Activated CD4-positive, alpha-beta T cell treated with anti-CD3 and anti-CD28 coated beads, Interleukin-2, amount 50 U/mL, for 48 hours (primary cell): ENCODE measurements at places on chromosomes 7 and 10.

DNA sequence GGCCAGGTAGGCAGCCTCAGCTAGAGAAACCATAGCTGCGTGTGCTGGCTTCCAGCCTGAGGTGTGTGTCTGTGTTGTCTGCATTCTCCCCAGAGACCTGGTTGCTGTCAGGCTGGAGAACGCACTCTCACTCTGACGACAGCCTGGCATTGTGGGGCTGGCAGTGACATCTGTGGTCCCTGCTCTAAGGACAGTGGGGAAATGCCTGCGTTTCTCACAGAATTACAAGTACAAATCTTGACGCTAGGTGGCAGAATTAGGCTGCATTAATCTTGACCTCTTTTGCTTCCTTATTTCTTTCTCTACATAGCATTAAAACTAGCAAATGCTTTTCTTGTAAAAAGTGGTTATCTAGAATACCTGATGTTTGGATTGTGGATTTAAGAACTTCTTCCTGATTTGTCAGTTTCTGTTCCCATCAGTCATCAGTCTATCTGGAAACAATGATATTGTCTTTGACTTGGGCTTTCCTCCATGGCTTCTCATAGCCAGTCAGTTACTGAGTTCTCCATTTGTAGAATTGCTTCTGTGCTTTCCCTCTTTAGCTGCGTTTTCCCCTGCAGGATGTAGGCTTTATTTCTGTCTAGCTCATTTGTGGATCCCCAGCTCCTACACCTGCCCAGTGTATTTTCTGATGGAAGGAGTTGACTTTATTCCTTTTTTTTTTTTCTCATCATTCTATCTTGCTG lies 86.0 kb downstream of the FANK1 start:
- DNase-seq = no peak

DNA sequence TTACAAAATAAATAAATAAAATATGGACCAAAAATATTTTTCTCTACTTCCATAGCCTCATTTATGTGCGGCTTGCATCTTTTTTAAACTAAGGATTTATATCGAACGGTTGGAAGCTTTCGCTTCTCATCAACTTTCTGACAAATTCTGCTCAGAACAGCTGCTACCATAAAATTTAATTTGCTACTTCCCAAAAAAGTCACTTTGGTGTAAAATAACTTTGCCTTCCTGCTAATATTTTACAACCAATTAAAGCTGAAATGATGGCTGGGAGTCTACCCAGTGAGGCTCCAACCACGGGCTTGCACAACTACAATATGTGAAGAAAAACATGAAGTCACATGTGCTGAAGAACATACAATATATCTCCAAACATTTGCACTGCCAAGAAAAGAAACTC lies 253.1 kb upstream of the NEBL start:
- DNase-seq = no peak

- DNase-seq = no peak
Measured at GRCh38 chr10:111724121-111724520, 459.4 kb downstream of the GPAM start.

GRCh38 chr7:87110778-87111177 lies 41.5 kb upstream of the DMTF1 start:
- DNase-seq = no peak

DNA sequence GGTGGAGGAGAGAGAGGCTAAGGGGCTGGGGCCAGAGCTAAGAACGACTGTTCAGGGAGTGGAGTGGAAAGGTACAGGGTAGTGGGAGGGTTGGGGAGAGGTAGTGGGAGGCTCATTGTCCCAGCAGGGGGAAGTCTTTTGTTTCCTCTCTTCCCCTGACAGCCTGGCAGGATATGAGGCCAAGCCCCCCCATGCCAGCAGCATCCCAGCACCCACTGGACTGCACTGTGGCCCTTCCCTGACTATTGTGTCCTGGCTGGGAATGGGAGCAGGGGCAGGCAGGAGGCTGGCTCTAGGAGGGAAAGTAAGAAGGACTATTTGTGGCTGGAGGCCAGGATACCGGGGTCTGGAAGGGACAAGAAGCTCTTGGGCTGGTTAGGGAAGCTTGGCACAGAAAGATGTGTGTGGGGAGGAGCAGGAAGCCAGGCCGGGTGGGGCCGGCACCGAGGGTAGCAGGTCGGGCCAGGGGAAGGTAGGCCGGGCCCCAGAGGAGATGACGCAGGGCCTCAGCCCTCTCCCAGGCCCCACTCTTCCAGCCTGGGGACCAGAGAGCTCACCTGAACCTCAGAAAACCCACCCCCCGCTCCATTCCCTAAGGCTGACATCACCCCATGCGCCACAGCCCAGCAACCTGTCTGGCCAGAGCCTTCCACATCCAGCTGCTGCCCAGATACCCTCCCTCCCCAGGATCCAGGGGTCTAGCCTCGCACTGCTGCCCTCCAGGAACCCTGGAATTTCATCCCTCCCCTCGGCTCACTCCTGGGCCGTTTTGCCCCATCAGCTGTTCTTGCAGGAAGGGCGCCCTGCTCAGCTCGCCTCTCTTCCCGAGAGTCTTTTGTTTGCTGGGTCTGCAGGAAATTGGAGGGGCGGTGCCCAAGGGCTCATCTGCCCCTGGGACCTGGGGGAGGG lies 8.8 kb upstream of the EPHB4 start:
- DNase-seq = no peak

DNA sequence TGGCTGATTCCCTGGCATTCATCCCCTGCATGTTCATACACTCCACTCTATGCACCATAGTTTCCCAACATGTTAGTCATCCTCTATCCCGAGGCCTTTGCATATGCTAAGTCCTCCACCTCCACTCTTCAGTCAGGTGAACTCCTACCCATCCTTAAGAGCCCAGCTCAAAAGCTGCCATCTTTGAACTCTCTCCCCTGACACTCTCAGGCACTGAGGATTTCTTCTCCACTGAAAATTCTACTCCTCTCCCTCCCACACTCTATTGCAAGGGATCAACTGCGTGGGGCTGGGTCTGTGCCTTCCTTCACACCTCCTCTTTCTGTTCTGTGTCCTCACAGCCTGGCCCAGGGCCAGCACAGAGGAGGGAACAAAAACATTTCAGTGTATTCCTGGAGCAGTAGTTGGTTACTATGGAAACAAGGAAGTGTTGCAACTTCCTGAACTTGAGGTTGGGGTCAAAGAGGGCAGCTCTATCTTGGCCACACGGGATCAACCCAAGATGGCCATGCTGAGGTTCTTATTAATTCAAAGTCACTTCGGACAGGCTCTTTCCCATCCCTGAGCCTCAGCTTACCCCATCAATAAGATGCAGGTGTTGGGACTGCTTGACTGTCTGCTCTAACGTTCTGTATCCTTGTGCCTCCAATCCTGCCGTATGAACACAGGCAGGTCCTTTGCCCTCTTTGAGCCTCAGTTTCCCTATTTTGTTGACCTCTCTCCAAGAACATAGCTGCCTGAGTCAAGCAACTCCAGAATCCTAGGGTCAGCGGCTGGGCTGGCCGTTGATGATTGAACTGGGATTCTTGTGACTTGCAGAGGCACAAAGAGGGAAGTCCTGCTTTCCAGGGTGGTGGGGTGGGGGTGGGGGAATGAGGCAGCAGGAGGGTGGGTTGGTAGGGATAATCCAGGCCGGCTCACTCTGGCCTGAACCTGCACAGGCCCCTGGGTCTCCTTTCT lies 15.5 kb downstream of the ZMIZ1 start:
- no peak for DNase-seq

DNA sequence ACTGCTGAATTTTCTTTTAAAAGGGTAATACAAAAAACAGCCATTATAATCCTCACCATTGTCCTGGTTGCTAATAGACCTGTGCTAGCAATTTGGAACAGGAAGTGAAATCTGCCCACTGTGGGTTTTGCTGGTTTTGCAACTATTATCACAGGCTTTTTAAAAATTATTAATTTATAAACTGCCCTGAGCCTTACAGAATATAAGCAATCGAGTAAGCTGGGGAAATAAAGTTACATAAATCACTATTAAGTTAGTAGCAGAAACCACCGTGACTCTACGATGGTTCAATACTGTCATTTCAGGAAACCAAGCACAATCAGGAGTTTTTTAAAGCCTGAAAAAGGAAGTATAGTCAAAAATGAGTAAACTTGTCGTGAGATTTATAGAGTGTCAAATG lies 62.3 kb downstream of the TMEM26 start:
- no peak for DNase-seq

GRCh38 chr10:21624951-21625350 lies 90.9 kb downstream of the MLLT10 start:
- no peak for DNase-seq

DNA sequence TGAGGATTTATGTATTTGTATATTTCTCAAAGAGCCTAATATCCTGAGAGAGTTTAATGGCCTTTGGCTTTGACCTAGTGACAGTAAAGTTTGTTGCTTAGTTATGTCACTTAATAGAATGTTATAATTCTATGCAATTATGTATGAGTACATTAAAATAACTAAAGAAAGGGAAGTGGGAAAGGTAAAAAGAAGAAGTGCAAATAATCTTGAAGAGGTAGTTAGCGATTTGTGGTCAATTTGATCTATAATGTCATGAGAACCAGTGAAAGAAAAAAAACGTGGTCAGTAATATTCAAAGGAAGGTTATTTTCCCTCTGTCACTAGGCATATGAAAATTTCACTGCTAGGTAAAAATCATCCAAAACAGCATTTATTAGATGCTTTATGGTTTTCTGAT lies 143.4 kb upstream of the LSM8 start:
- DNase-seq = no peak

DNA sequence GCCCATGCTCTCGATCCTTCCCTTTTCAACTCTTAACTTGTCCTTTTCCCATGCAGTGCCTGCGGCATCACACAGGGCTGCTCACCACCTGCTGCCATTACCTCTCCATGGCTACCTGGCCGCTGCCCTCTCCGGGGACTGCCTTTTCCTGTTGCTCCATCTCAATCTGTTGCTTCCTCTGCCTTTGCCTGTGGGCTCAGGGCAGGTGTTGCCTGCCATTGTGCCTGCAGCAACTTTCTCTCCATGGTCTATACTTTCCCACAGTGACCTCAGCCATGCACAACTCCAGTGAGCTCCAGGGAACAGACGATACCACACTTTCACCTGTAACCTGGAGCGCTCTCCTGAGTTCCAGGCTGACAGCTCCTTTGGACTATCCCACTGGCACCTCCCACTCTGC lies 3.2 kb downstream of the DNAJB12 start:
- no peak for DNase-seq

- no peak for DNase-seq
Measured at GRCh38 chr7:108836256-108836655, 266.6 kb downstream of the DNAJB9 start.

- no peak for DNase-seq
Measured at GRCh38 chr10:29579455-29579970, 55.3 kb downstream of the SVIL start.

DNA sequence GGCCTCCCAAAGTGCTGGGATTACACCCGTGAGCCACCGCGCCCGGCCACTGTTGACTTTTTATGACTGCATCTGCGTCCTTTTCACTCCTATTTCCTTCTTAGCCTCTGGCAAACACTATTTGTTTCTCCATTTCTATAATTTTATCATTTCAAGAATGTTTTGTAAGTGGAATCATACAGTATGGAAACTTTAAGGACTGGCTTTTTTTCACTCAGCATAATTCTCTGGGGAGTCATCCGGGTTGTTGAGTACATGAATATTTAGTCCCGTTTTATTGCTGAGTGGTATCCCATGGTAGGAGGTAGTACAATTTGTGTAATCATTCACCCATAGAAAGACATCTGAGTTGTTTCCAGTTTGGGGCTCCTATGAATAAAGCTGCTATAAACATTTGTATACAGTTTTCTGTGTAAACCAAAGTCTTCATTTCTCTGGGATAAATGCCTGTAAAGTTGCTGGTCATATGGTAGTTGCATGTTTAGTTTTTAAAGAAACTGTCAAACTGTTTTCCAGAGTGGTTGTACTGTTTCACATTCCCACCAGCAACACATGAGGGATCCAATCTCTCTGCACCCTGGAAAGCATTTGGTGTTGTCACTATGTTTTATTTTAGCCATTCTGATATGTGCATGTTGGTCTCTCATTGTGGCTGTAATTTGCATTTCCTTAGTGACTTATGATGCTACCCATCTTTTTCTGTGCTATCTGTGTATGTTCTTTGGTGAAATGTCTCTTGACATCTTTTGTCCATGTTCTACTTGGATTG lies 139.6 kb upstream of the EEPD1 start:
- DNase-seq = no peak

GRCh38 chr10:100265821-100266485 lies 1.5 kb downstream of the CWF19L1 start:
- DNase-seq = no peak

DNA sequence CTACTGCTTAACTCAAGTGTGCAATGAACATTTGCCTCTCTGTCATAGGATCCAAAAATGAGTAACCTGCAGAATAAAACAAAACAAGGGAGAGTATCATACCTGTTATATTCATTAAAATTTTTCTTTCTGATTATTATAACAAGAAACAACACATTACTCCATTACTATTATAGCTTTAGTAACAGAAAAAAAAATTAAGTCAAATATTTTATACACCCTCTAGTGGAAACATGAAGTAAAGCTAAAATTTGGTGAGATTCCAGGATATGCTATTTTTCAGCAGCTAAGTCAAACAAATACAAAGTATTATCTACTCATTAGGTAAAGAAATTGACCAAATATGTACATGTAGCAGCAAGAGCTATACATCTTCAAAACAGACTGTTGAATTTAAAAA lies 56.3 kb downstream of the PDZD8 start:
- no peak for DNase-seq

DNA sequence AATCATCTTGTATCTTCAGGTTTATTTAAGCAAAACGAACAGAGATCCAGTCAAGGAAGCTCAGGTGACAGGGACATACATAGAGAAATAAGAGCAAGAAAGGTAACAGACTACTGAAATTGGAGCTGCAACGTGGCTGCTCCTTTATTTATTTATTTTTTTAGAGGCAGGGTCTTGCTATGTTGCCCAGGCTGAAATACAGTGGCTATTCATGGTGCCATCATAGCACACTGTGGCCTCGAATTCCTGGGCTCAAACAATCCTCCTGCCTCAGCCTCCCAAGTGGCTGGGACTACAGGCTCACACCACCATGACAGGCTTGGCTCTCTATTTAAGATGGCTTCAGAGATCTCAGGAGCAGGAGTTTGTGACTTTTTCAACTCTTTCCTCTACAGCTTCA lies 46.4 kb downstream of the COL1A2 start:
- no peak for DNase-seq

DNA sequence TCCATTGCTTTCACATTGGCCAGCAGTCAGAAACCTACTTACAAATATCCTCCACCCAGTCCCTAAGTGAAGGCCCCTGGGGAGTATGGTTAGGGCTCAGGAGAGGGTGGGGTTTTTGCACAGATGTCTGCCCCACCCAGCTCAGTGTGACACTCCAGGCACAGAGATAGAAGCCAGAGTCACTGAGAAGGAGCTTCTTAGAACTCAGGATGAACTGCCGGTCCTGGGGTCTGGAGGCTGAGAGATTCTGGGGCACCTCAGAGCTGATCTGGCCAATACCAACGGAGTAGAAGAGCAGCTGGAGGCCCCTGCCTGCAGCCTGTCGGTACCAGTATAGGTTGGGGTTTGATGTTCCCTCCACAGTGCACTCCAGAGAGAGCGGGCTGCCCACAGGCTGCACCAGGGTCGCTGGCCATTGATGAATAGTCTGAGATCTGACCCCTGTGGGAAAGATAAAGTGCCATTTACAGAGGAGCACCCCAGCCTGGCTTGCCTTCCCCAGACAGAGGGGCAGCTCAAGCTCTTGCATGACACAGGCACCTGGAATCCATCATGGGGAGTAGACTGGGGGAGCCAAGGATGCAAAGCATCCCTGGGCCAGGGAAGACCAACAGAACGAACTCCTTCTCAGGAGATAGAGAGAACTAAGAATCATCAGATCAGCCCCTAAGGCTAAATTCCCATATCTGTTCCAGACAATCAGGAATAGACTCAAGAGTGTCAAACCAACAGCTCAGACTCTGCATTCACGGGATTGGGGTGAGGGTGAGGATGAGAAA lies 41.9 kb downstream of the PRSS2 start:
- no peak for DNase-seq
